ENCODE measurements at places on chromosomes 5 and 9.

- DNase-seq, result no peak
These were observed 137.1 kb upstream of the BASP1 start for GRCh38 chr5:17080361-17080760.

DNA sequence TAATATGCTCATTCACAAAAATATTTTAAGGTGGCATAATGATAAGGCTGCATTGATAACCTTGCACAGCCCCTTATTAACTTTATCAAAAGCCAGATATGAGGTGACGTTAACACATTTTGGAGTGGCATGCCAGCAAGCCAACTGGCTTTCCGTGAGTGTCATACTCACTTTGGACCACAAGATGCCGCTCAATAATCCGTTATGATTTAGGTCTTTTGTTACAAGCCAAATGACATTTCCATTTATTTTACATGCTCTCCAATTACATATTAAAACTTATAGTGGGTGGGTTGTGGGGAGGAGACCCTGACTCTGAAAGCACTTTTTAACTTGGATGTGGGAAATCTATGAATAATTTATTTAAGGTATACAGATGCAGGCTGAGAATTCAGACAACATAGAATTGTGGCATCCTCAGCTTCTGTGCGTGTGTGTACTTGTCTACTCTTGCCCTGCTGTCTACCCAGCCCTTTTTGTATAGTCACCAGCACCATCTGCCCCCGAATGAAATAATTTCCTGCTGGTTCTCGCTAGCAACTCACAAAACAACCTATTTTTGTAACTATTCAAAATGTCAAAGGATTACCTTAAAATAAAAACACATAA is 305.1 kb downstream of the PSAT1 start:
- DNase-seq, result peak; percentile 45

GRCh38 chr5:135377751-135378680 is 21.0 kb downstream of the MACROH2A1 start:
- DNase-seq, result no peak

GRCh38 chr5:142466195-142466971 is 141.6 kb upstream of the SPRY4 start:
- DNase-seq, result no peak

DNA sequence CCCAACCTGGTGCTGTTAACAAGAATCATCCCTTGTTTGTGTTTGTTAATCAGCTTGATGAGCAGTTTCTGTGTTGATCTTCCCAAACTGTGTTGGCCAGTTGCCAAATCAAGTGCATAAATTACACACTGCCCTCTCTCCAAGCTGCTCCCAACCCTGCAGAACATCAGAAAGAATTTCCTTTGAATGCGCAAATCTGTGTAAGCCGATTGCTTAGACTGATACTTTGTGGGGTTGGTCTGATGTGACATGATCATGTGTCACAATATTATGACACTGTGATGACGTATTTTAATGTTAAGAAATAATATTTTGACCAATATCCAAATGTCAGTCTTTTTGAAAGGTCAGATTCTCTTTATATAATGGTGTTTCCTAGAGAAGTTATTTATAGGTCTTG is 766.4 kb upstream of the WWC1 start:
- no peak for DNase-seq

DNA sequence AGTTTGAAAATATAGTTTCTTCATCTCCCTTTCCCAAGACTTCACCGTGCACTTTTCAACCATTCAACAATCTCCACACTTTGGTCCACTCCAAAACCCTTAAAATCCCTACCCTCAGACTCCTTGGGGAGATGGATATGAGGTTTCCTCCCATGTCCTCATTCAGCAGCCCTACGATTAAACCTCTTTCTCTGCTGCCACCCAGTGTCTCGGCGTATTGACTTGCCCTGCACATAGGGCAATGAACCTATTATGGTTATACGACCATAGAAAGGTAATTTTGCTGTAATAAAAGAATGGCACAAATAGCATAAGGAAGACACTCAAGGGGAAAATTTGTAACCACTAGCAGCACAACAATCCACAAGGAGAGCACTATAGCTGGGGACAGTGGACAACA is 803.5 kb downstream of the TLE1 start:
- DNase-seq, result peak; percentile 5

DNA sequence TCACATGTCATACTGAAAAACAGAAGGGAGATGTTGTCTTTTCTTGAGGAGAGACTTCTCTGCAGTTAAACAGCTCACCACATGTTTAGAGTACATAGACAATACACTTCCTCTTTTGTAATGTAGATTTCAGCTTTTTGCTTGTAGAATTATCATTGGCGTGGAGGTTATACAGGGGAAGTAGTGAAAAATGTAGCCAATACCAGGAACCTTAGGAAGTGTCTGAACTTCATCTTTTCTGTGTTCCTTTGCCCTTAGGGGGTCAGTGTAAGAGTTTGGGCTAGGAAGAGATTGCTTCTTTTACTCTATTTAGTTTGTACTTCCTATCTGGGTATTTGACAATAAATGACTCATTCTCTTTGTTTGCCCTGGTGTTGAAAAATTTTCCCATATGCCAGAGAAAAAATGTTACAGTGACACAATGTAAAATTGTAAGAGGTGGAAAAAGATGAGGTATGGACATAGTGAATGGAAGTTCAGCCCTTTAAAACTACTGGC is 21.0 kb upstream of the CDKN2B start:
- no peak for DNase-seq

- DNase-seq, result no peak
These were observed 920.4 kb upstream of the DMAC1 start for GRCh38 chr9:8719833-8720486.

GRCh38 chr5:158648631-158649030 is 451.1 kb downstream of the EBF1 start:
- DNase-seq, result no peak

GRCh38 chr5:91367908-91368648 is 15.0 kb downstream of the ARRDC3 start:
- DNase-seq, result no peak

- DNase-seq, result no peak
These were observed 923.8 kb upstream of the CDH9 start for GRCh38 chr5:27962198-27962597.

GRCh38 chr5:36177715-36178523 is 26.0 kb downstream of the SKP2 start:
- DNase-seq, result no peak

- no peak for DNase-seq
These were observed 13.4 kb downstream of the ADAM19 start for GRCh38 chr5:157562111-157562581.

GRCh38 chr9:34556949-34557348 is 32.6 kb downstream of the CNTFR start:
- no peak for DNase-seq

GRCh38 chr9:94026816-94027215 is 57.4 kb upstream of the PTPDC1 start:
- no peak for DNase-seq

DNA sequence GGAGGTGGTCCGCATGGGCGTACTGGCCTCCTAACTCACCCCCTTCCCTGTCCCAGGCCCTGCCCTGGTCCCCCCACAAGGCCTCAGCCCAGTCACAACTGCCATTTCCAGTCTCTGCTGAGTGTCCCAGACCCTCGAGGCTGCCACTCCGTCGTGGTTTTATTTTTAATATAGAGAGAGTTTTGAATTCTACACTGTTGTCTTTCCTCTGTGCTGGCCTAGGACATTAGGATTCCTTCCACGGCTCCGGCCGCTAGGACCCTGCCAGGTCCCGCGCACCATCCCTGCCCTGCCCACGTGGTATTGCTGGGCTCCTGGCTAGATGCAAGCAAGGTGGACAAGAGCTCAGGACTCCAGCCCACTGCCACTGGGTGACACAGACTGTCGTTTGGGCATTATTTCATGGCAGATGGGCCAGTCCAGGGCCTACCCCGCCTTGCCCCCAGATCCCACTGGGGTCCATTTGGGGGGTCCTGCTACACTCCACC is 53.3 kb downstream of the SAR1B start:
- DNase-seq, result no peak

DNA sequence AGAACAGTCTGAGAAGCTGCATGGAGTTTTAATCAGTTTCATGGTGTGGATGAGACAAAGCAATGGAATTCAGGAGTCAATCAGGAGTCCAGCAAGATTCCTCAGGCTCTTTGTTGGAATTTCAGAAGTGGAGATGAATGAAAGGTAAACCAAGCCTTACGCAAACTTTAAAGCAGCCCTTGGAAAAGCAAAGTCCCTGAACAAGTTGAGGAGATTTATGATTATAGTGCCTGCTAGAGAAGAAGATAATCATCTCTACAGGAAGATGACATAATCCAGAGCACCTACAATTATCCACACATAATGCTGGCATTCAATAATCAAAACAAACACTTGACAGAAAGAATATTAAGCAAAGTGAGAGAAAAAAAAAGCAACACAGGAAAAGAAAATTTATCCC is 1380.1 kb upstream of the NUDT12 start:
- no peak for DNase-seq

GRCh38 chr5:180141068-180141660 is 67.8 kb downstream of the RASGEF1C start:
- no peak for DNase-seq

DNA sequence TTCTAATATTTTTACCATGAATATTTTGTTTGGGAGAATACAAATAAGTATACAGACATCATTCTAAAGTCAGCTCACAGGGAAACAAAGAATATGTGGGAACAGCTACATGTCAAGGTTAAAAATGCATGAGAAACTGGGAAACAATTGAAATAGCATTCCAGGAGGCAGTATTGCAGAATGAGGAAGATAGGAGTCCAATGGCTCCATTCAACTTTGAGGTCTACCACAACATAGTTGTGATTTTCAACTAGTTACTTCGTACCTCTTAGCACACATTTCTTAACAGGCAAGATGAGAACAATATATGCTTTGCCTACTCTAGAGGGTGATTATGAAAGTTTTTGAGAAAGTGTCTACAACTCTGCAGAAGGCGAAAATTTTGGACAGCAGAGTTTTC is 35.2 kb upstream of the CAST start:
- no peak for DNase-seq

- no peak for DNase-seq
These were observed 56.1 kb downstream of the MED27 start for GRCh38 chr9:132023419-132024180.

DNA sequence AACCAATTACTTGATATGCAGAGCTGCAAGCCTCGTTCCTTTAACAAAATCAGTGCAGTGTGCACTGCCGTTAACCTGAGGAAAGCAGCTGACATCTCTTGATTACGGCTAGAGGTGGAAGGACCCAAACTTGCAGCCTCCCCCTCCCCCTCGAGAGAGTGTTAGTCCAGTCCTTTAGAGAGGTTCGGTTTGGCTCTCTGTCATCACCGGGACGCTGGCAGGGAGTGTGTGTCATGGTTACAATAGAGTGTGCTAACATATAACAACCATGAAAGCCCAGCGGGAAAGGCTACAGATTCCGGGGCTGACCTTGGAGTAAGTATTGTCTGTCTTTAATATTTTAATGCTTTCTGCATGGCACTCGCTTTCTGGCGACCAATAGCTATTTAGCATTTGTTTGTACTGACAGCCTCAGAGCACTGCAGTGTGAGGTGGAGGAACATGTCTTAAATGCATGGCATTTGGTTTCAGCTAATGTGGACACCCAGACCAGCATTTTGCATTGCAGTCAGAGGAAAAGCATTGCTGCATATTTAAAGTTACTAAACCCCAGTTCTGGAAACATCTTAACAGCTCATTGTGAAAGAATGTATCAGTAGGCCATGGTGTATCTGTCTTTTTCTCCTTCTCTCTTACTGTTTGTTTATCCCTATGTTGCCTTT is 237.5 kb downstream of the CD180 start:
- DNase-seq, result no peak
